ENCODE measurements at places on chromosomes 1 and 21. TPM values are rescaled to one million over a fixed set of nuclear protein-coding genes. Genes with fewer than 3 reads are reported as not detected.

DNA sequence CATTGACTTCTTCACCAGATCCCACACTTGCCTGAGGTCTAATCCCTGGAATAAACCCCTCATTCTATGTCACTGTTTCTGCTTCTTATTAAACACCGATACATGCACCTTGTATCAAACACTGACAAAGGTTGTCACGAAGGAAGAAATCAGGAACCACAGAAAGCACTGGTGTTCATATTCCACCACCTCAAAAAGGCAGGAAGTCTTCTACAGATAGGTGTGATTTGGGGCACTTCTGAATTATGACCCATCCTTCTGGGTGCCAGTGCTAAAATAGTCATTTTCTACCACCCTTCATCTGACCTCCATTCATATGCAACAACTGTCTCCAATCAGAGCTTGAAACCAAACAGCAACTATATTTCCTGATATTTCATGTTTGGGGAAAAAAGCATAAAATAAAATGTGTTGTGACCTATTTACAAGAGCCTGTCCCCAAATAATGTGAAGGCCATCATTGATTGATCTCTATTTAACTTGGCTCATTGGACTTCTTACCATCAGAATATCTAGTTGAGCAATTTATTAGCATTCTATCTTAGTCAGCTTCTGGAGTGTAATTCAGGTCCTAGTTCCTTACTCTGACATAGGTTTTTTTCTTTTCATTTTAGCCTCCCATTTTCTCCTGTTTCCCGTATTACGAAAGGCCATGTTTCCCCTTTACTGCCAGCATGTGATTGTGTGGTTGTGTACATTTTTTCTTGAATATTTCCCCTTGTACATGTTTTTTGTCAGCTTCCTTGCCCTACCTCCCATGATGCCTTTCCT is 43.1 kb downstream of the DUSP10 start:
- peak; percentile 47 for DNase-seq

The AMY1B gene
- total RNA-seq: not detected

DNA sequence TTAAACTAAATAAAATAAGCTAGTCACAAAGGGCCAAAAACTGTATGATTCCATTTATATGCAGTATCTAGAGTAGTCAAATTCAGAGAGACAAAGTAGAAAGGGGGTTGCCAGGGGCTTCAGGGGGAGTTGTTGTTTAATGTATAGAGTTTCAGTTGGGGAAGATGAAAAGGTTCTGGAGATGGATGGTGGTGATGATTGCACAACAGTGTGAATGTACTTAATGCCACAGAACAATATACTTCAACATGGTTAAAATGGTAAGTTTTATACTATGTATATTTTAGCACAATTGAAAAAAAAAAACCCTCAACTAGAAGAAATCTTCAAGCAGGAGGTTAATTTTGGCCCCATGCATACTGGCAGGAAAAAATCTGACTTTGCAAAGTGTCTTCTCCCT is 24.3 kb downstream of the VAV3 start:
- DNase-seq: no peak

The NPHS2 gene
- total RNA-seq: not detected

DNA sequence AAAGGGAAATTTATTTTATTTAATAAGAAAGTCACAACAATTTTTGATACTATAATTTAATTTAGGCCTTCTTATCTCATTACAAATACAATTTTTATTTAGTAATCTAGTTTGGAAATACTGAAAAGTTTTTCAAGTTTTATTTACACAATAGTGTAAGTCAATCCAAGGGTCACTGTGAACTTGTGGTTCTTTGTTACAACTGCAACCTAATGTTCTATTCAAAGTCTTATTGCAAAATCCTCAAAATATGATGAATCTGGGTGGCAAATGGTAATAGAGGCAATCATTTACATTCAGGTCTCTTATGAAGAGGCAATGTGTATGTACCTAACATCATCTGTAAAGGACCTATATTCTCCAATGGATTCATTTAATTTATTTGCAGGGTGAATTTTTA is 421.2 kb downstream of the DPYD start:
- no peak for DNase-seq

DNA sequence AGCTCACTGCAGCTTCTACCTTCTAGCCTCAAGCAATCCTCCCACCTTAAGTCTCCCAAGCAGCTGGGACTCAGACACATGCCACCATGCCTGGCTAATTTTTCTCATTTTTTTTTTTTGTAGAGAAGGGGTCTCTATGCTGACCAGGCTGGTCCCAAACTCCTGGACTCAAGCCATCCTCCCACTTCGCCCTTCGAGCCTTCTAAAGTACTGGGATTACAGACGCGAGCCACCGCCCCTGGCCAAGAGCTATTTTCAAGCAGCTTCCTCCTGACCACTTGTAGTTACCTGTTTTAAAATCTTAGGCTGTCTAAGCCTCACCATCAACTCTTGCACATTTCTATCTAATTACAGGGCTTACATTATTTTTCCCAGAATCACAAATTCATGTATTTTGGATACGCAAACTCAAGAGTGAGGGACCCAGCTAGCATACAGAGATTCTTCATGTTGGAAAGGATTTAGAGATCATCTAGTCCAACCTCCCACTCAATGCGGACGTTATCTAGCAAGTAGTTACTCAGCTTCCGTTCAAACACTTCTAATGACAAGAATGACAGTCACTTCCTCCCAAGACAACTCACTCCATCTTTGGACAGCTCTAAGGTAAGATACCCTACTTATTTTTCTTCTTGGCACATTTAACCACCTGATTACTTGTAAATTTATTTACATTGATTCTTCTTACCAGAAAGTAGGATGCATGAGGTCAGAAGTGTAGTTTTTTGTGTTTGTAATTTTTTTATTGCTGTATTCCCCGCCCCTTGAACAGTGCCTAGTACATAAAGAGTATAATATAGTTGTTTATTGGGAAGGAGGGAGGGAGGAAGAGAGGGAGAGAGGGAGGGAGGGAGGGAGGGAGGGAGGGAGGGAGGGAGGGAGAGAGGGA is 65.4 kb downstream of the LUZP1 start:
- DNase-seq: peak; percentile 48

DNA sequence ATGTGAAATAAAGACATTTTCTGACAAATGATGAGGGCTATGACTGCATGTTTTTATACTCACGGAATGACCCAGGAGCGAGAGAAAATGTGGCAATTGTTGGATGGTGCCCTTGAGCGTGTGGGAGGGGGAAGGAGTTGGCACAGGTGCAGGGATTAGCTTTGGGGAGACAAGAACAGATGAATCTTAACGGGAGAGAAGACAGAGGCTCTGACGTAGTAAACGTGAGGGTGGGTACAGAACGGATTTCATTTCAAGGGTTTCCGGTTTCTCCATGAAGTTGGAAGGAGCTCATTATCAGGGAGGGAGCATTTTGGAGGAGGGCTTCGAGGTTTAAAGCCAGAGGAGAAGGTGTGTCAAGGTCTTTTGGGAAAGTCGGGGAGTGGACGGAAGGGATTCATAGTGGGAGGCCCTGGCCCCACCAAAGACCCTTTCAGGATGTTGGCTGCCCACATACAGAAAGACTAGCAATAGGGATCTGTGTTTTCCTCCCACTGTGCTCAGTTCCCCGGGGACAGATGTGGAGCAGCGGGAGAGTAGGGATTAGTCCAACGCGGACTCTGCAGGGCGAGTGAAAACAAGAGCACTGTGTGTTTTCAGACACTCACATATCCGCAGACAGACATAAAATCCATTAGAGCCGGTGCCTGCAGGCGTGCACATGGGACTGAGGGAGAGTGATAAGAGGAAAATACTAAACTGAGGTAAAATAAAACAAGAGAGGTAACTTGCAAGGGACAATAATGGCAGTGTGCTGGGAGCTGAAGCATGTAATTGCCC is 584.1 kb downstream of the AJAP1 start:
- no peak for DNase-seq

DNA sequence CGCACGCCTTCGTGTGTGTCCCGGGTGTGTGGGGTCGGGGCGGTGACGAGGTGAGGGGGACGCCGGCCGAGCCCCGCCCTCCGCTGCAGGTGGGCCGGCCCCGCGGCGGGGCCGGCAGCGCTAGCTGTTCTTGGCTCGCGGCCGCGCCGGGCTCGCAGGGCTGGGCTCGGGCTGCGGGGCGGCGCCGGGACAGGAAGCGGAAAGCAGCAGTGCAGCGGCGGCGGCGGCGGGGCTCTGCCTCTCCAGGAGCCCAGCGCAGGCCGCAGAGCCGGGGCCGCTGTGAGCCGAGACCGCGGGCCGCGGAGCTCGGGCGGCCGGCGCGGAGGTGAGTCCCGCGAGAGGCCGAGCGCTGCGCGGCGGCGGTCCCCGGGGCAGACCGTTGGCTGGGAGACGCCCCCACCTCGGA is at the start of gene VANGL1:
Gene VANGL1 (plus strand): TSS at position 209 of the 406 bp plus-strand sequence. CDS start 9,444 bp downstream, outside the sequence.
- DNase-seq: peak; percentile 65

DNA sequence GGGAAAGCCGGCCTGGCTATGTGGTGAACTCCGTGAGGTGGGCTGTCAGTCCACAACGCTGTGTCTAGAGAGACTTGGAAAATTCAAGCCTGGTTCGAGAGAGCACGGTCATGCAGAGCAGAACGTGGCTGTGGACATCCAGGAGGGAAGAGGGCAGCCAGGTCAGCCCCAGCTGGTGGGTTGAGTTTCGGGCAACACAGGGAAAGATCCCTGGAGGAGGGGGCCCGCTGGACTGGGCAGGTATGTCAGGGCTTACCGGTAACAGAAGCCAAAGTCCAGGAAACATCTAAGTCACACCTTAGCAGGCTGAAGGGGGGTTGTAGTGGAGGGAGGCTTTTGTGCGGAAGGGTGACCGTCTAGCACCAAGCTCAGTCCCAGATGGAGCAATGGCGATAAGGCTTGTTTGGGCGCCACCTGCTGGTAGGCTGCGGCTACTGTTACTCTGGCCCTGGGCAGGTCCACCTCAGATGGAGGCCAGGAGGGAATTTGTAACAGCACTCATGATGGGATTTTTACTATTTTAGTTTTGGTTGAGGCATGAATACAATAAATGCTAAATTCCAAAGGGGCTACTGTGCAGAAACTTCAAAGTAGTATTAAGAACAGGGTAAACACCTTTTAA is 143.3 kb upstream of the ZNF644 start:
- peak; percentile 53 for DNase-seq

- no peak for DNase-seq
These were observed 6.0 kb downstream of the CAPN9 start for GRCh38 chr1:230753191-230753585.

DNA sequence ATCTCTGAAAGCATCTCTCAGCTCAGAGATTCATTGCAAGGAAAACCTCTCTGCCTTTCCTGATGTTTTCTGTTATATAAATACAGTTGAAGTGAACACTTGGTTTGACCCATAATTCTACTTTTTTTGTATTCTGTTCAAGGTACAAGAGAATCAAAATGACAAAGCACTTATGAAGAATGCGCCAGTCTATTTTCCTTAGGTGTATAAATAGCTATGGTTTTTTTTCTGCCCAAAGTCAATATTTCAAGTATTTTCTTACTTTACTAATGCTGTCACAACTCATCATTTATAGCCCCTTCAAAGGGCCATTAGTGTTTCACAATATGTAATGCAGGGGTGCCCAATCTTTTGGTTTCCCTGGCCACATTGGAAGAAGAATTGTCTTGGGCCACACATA is 142.5 kb upstream of the C1orf105 start:
- DNase-seq: no peak

DNA sequence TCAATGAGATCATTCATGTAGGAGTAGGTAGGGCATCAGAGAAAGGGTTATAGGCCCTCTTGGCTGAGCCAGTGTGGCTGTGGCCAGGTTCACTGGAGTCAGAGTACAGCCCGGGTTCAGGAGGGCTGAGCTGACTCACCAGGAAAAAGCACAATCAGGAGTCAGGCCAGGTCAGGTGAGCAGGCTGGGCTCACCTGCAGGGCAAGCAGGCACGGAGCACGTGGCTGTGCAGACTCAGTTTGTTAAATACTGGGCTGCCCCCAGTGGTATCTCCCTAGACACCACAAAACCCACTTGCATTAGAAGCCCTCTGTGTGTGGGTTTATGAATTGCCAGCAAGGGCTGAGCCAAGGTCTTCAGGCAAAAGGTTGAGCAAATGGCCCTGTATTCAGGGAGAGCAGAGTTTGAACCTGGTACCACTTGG is 122.1 kb upstream of the SERBP1 start:
- DNase-seq: no peak

The LIN28A gene
- total RNA-seq: not detected

GRCh38 chr1:11661103-11661502 is 2.9 kb upstream of the FBXO6 start:
- no peak for DNase-seq

DNA sequence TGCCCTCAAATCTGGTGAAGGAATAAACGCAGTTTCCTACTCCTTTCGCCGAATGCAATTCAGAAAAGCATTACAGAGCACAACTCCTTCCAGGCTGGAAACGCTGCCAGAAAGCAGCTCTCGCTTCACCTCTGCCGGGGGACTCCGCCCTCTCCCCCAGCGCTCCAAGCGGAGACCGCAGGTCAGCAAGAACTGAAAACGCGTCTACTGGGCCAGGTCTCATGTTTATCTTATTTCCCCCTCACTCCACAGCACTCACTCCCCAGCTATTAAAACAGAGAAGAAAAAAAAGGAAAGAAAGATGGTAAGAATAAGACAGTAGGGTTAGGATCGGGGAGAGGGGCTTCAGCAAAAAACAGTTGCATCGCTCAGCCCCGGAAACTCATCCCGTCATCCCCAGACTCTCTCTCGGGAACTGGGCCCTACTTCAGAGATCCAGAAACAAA is 833 bp upstream of the RCOR3 start:
- peak; percentile 66 for DNase-seq

- no peak for DNase-seq
These were observed 29.0 kb upstream of the RHOU start for GRCh38 chr1:228706305-228706704.

DNA sequence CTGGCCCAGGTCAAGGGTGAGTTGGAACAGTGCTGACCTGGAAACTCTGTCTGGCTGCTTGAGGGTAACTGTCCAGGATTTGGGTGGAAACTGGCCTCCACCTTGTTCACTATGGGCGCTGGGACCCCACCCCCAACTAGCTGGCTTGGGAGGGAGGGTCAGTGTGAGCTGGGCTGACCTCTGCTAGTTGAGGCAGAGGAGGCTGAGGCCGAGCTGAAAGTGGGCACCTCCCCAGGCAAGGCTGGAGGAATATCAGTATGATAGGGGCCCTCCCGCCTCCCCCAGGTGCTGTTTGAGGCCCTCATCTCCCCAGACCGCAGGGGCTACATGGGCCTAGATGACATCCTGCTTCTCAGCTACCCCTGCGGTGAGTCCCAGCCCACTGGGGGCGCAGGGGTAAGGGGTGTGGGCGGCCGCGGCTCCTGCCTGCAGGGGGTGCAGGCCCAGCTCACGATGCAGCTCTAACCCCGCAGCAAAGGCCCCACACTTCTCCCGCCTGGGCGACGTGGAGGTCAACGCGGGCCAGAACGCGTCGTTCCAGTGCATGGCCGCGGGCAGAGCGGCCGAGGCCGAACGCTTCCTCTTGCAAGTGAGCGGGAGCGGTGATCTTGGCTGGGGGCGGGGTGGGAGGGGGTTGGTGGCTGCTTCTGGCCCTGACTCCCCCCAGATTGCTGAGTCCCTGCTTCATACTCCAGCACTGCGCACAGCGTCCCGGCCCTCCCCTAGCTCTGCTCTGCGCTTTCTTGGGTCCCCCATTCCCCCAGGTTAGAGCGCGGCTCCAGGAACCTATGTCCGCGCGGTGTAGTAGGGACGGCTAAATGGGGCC is 22.9 kb downstream of the PTPRU start:
- DNase-seq: no peak

The NID1 gene
- total RNA-seq: 211 TPM

- DNase-seq: peak; percentile 77
These were observed 6.0 kb downstream of the CADM3 start for GRCh38 chr1:159177272-159177907.

GRCh38 chr21:26945916-26946675 is 20.8 kb downstream of the ADAMTS5 start:
- DNase-seq: no peak

The ACBD6 gene
- 66.0 TPM for total RNA-seq

All from fibroblast of villous mesenchyme (primary cell).